T47D (cell line): ENCODE measurements at places on chromosomes 7 and 10.

GRCh38 chr7:44606341-44607140 is at the start of gene OGDH:
OGDH (plus strand) TSS chr7:44606627; CDS start chr7:44624344, 17,717 bp downstream.
- DNase-seq: peak; percentile 99

GRCh38 chr7:35694161-35694783 is 663 bp downstream of the HERPUD2 start:
- no peak for DNase-seq

DNA sequence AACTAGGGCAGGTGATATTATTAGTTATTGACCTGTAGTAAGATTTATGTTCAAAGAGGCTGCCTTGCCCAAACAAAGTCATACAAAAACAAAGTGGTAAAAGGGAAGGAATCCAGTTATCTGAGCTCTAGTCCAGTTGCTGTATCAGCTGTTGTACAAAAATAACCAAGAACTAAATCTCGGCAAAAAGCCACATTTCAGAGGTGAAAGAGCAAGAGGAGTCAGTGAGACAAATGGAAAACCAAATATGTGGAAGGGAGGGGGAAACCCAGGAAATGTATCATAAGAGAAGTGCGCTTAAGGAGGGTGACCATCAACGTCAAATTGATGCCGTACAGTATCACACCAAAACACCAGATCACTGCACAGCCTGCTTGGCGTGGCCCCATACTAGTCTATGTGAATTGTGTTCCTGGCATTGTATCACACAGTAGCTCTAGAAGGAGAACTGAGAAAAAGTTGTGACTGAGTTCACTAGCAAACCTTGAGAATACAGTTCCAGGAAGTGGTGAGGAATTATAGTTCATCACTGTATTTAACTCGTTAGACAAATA is 6.4 kb downstream of the AGBL3 start:
- no peak for DNase-seq

DNA sequence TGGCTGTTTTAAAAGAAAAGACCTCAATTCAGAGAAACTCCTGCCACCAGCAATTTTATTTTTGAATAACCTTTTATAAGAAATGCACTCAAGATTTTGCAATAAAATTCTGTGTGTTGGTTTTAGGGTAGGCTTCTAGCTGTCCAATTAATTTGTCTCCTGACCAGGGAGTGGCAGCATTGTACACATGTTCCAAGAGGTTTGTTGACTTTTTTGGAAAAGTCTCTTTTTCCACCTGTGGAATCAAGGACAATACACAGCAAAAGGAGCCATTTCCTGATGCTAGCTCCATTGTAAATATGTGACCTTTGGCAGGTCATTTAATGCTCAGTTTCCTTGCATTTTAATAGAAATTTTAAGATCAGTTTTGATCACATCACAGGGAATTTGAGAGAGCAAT is 1.8 kb downstream of the GIMAP5 start:
- DNase-seq: peak; percentile 6

- peak; percentile 54 for DNase-seq
Observed at GRCh38 chr7:154953006-154953684, 49.8 kb downstream of the PAXIP1 start.

GRCh38 chr10:46317889-46318288 is 31.1 kb downstream of the ANTXRL start:
- DNase-seq: no peak

- no peak for DNase-seq
Observed at GRCh38 chr7:114021135-114021534, 102.3 kb upstream of the PPP1R3A start.

DNA sequence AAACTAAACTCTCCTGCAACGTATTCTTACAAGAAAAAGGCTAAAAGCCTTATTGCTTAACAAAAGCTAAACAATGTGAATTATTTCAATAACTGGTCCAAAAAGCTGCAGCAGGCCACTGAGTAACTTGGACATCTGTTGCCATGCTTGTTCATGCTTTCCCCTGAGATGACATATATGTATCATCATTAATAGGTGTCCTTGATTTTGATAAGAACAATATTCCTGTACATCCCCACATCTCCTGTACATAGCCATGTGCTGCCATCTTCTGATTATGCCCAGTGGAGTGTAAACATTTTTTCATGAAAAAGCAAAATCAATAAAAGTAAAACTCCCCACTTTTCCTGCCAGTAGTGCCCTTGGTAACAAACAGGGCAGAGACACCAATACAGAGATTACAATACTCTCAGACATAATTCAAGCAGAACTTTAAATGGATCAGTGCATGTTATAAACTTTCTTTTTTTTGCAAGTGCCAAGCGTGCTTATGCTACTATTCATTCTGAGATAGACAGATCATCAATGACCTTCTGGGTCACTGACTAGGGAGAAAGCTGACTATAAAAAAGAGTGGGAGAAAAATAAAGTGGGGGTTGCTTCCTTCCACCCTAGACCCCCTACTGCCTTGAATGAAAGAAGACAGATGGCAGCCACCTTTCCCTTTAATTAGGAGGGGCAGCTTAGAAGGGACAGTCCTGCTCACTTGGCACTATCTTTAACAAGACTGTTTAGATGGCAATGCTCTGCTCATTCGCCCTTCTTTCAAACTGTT is 205.5 kb upstream of the KLF14 start:
- no peak for DNase-seq

DNA sequence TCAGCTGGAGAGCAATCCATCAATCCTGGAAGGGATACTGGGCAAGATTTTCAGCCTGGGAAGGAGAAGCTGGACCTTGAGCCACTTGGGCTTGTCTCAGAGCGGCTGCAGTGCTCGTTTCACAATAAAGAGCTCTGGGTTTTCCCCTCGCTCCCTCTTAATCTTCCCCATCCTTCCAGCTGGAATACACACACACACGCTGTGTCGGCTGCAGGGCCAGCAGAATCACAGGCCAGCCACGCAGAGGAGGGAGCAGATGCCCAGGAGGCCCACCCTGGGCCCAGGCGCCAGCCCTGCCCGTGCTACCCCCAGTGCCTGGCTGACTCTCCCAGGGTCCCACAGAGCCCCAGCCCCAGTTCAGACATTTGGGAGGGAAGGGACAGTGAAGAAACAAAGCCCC is 255.1 kb downstream of the TNS3 start:
- DNase-seq: no peak

GRCh38 chr10:97759158-97759887 is 12.5 kb downstream of the SFRP5 start:
- peak; percentile 74 for DNase-seq

GRCh38 chr10:5047912-5048628 is 44.4 kb upstream of the AKR1C2 start:
- DNase-seq: no peak

DNA sequence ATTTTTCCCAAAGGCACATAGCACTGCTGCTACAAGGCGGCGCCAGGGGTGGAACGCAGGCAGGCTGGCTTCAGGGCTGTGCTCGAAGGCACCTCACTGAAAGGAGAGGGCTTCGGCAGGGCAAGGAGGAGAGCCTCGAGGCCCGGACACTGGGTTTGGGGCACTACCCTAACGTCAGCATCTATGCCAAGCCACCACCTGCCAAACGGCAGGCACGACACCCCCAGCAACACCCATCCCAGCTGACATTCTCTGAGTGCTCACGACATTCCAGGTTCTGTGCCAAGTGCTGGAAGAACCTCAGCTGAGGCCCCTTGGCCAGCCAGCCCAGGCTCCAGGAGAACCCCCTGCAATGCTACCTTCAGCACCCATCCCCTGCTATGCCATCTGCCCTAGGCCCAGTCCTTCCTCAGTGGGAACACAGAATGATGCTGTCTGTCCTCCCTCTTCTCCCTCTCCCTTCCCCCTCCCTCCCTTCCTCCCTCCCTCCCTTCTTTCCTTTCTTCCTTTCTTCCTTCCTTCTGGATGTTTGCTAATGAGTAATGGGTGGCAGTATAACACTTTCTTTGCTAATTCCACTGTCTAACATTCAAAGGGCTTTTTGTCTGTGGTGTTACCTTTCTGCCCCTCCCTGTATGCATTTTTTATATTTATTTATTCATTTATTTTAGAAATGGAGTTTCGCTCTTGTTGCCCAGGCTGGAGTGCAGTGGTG is 24.3 kb downstream of the ZCCHC24 start:
- DNase-seq: no peak

GRCh38 chr10:102111276-102111675 is 8.9 kb downstream of the LDB1 start:
- no peak for DNase-seq

- DNase-seq: no peak
Observed at GRCh38 chr7:120370954-120371353, 98.0 kb downstream of the KCND2 start.

DNA sequence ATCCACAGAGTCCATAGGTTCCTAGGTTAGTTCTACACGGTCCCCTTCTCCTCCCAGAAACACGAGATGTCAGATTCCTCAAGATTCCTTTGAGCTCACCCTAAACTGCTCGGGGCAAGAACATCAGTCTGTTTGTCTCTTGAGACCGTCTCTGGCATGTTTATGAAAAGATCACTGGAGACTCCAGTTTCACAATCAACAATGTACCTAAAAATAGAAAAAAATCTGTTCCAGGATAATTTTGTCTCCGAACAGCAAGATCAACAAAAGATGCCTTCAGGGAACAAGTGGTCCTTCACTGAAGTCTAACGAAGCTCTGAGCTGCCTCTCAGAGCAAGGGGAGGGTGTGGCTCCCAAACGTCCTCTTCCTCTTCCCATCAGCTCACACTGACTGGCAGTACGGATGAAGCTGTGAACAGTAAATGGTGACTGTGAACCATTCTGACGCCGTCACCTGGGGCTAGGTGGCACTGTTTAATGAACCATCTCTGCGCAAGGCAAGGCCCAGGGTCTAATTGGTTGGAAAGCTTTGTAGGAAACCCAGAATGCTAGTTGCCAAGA is 156.2 kb upstream of the LYZL1 start:
- no peak for DNase-seq
